A549 treated with CpdA at 1 μM for 4 hours (cell line): ENCODE measurements at places on chromosomes 11 and 22. TPM values are rescaled to one million over a fixed set of nuclear protein-coding genes. Genes with fewer than 3 reads are reported as not detected.

The DGAT2 gene
- total RNA-seq: 2.0 to 2.7 TPM (median 2.0 TPM) in 5 replicates

The PHOX2A gene
- not detected in 5 replicates for total RNA-seq

The KMT2A gene
- total RNA-seq: 10.5 to 18.8 TPM (median 13.5 TPM) in 5 replicates

The OR8G5 gene
- total RNA-seq: not detected in 5 replicates

The MS4A18 gene
- not detected in 5 replicates for total RNA-seq

The INS gene
- not detected in 5 replicates for total RNA-seq

The MTA2 gene
- 85.5 to 90.4 TPM (median 87.7 TPM) in 5 replicates for total RNA-seq

The OR10G8 gene
- not detected in 5 replicates for total RNA-seq

The SLC22A8 gene
- total RNA-seq: not detected in 5 replicates

The CNIH2 gene
- 0.89 to 3.1 TPM (median 2.1 TPM) in 5 replicates for total RNA-seq
